ENCODE measurements at places on chromosomes 4 and X.

- peak; percentile 4 for DNase-seq
Measured at GRCh38 chrX:140572724-140573123, 67.9 kb upstream of the SOX3 start.

GRCh38 chr4:153560908-153561307 is 94.7 kb downstream of the TMEM131L start:
- no peak for DNase-seq

- DNase-seq, result peak; percentile 15
Measured at GRCh38 chrX:14673764-14674163, 144.4 kb downstream of the GLRA2 start.

DNA sequence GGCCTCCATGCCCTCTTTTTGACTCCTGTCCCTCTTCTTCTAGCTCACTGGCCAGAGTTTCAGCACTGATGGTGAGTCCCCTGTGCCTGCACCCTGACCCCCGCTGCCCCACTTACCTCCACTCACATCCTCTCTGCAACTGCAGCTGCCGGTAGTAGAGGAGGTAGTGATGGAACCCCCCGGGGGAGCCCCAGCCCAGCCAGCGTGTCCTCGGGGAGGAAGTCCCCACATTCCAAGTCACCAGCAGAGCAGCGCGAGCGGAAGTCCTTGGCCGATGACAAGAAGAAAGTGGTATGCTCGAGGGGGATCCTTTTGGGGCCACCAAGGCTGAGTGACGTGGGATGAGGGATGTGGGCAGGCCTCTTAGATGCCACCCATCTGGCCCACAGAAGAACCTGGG is 5.8 kb downstream of the ARAF start:
- DNase-seq, result no peak

- DNase-seq, result peak; percentile 29
Measured at GRCh38 chr4:162706632-162707031, 460.1 kb downstream of the NAF1 start.

DNA sequence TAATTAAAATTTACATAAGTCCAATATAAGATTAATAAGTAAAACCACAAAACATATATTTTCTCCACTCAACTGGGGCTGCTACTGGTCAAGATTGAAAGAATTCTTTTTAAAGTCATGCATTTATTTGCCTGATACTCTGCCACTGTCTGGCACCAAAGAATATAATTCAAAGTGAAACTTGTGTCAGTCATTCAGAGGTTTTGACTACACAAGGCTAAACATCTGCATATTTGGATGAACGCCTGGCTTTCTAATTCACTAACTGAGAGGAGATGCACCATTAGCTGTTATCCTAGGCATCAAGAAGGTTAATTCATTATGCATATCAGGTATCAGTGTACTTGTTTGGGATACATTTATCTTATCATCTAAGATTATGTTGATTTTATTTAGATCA is 598.5 kb downstream of the CENPC start:
- no peak for DNase-seq

DNA sequence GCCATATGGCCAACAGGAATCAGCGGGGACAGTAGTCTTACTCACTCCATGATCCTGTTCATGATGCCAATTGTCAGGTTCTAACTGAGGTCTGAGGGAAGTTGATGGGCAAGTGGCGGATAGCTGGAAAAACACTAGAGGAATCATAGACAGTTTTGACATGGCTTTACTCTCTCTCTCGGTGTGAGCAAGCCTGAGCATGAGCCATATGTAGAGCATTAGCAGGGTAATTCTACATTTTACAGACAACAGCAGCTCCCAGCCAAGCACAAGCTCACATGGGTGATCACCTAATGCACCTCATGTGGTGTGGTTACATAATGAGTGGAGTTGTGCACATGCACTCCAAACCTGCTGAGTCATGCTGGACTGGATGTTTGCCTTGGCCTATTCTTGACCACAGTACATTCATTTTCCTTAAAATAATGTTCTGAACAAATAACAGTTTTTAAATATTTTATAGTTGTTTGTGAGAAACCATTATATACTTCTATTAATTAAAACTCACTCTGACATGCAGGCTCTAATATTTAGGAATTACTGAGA is 429.2 kb downstream of the GPAT3 start:
- no peak for DNase-seq

GRCh38 chrX:115579327-115579726 is 18.4 kb downstream of the PLS3 start:
- no peak for DNase-seq

DNA sequence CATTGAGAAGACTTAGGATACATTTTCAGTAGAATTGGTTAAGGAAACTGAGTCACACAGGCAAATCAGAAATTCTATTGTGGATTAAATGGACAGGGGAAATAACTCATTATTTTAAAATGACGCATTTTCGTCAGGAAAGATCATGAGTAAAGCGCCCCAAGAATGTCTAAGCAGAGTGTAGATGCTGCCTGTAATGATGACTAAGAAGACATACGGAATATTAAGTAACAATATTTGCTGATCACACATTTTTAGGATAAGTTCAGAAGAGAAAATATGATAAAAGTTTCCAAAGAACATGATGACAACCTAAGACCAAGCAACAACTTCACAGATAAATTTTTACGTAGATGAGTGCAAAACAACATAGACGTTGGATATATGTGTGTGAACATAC is 596.3 kb upstream of the TENM3 start:
- no peak for DNase-seq

GRCh38 chr4:93730760-93731159 is 97.8 kb upstream of the ATOH1 start:
- no peak for DNase-seq

DNA sequence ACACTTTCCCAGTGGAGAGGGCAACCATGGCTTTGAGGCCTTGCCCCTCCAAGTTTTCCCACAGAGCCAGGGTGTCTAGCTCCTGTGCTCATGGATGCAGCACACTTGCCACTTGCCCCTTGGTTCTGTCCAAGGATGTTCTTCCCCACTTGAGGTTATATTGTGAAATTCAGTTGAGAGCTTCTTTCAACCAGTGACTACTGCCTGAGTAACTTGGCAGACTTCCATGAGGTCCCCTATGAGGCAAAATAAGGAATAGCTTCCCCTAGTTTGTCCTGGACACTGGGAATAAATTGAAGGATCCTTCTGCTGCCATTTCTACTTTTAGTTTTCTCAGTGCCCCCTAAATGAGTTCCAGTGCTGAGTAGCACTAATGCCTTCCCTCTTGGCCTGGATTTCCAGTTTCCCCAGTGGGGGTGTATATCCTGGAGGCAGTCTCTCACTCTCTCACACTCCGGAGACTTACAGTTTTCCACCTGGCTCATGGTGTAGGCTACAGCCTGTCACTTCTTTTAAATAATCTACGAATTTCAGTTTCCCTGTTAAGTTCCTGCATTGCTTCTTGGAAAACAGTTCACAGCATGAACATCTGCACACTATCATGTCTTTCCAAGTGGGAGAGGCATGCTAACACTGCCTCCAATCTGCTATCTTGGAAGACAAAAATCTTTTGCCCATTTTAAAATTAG is 36.4 kb upstream of the ADH4 start:
- DNase-seq, result peak; percentile 47

- no peak for DNase-seq
Measured at GRCh38 chrX:100208076-100208475, 202.0 kb downstream of the PCDH19 start.

DNA sequence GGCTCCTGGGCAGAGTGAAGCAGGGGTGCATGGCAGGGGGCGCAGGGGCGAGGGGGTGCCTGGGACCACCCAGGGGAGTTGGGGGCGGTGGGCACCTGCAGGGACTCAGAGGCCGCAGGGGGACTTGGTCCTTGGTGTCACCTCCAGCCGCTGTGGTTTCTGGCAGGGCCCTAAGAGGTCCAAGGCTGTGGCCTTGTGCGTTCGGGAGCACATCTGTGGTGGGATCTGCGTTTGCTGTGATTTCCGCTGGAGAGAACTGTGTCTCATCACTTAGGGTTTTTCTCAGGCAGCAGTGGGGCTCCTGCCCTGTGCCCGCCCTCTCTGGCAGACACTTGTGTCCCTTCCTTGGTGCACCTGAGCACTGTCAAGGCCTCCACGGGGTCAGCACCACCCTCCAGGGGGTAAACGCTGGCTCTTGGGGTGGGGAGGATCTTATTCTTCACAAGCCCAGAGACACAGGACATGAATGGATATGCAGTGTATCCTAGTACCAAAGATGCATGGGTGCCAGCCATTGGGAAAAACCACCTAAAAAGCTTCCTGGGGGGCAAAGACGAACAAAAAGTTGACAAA is 66.5 kb downstream of the ACOX3 start:
- DNase-seq, result no peak

DNA sequence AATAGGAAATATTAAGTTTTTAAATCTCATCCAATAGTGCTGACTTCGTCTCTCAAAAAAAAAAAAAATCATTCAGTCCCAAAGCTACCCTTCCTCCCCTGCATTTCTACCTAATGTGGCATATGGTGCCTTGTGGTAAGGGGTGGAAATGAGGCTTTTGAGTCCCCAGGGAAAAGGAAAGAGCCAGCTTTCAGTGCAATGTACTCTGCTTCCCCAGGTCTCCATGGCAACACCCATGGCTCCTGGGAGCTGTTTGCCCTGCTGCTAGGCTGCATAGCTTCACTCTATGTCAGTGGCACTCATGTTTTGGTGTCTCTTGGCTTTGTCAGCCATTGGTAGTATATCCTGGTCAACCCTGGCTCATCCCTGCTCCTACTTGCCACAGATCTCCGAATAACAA is 175.9 kb downstream of the SLC39A8 start:
- no peak for DNase-seq

GRCh38 chrX:152632445-152633097 is 5.1 kb upstream of the GABRQ start:
- peak; percentile 46 for DNase-seq
